ENCODE measurements at places on chromosomes 7 and 10.

GRCh38 chr7:143305423-143306070 is 10.4 kb upstream of the CLCN1 start:
- DNase-seq: peak; percentile 72

DNA sequence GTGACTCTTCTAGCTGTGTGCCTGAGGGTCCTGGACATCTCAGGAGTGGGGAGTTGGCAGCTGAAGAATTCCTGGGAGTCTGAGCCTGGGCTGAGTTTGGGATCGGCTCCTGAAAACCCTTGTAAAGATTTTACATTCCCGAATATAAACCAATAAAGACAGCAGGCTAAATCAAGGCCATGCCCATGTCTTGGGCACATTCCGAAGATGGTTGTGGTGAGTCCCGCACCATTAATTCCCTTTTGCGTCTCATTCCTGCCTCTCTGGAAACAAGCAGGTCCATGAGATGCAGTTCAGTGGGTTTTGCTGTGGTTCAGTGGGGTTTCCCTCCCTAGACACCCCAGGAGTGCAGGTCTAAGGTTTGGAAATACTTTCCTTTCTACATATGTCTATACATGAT is 90.9 kb downstream of the COL26A1 start:
- no peak for DNase-seq

GRCh38 chr7:72805526-72806494 is 22.2 kb downstream of the TYW1B start:
- no peak for DNase-seq

DNA sequence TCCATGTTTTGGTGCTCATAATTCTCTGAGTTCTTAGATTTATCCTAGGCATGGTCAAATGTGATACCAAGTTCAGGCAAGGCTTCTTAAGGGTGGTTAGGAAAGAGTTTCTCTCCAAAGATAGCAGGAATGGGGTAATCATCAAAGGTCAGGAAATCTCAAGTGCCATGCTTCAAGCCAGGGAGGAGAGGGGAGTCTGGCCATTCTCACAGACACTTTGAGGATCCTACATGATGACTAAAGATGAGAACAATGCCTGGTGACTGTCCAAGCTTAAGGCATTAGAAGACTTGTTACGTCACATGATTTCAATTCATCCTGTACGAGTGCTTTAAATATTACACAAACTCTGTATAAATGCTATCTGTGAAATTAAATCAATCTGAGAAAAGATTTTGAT is 59.4 kb downstream of the POM121L12 start:
- DNase-seq: no peak

- no peak for DNase-seq
These were observed 153.6 kb downstream of the HDAC9 start for GRCh38 chr7:18648849-18649758.

DNA sequence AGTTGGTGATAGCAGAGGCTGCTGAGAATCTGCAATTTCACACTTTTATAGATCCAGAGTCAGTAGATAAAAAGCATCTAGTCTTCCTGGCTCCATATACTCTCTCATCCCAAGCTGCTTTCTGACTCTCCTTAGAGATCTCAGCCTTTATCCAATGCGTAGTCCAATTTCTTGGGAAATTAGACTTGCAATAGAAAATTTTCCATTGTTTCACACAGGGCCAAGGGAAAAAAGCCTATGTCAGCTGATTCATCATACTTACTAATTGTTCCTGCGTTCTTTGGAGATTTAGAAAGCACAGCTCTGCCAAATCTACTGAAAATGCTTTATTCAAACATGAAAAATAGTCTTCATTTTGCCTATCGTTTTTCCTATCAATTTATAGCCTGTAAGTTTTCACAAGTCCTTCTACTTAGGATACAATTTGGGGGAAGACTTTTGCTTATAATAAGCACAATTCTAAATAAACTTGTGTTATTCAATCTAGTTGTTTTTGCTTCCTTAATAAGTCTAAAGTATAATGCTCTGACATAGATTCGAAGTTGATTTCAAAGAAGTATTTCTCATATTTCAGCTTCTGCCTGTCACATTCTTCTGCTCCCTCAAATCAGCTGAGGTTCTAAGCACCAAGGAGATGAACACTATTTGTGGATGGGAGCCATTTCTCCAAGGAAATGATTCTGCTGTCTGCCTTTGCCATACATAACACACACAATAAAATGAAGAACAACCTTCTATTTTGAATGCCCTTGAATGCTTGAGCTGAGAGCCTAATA is 165.4 kb downstream of the ADAM12 start:
- no peak for DNase-seq

DNA sequence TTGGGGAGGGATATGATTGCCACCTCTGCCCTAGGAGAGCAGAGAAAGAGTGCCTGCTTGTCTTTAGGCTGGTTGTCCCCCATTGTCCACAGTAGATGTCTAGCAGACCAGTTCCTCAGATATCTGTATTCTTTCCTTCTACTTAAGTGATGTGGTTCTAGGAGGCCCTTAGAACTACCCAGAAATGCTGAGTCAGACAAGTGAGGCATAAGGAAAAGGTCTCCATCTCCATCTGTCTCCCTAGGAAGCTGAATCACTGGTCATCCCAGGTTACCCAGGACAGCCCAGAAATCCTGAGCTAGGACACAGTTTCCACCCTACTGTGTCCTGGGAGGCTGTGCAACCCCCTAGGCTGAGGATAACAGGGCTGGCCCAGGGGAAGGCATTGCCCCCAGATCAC is 93.4 kb upstream of the INHBA start:
- DNase-seq: no peak

GRCh38 chr7:48337012-48337621 is 165.9 kb downstream of the ABCA13 start:
- no peak for DNase-seq

- no peak for DNase-seq
These were observed 81.1 kb upstream of the FZD1 start for GRCh38 chr7:91182819-91183764.

GRCh38 chr10:5467207-5467535 is 32.2 kb downstream of the CALML5 start:
- DNase-seq: no peak

DNA sequence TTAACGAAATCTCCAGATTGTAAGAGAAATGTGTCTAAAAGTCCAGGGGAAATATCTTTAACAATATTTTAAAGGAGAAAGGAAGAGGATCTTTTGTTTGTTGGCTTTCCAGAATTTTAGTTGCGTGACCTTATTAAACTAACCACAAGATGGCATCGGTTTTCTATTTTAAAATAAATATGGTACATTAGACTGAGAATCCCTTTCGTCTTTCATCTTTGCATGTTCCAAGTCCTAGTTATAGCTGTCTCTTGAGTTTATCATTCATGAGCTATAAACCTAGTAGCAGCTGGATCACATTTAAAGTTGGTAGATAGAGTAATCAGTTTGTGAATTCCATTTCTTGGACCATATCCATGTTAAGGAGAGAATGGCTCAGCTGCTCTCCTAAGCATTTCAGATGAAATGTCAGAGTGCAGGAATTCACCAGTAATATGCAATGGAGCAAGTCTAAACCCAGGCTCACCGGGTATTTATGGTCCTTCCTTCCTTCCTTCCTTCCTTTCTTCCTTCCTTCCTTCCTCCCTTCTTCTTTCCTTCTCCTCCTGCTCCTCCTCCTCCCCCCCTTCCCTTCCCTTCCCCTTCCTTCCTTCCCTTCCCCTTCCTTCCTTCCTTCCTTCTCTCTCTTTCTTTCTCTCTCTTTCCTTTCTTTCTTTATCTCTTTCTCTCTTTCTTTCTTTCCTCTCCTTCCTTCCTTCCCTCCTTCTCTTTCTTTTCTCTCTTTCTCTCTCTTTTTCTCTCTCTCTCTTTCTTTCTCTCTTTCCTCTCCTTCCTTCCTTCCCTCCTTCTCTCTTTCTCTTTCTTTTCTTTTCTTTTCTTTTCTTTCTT is 57.8 kb upstream of the RAB18 start:
- DNase-seq: no peak

DNA sequence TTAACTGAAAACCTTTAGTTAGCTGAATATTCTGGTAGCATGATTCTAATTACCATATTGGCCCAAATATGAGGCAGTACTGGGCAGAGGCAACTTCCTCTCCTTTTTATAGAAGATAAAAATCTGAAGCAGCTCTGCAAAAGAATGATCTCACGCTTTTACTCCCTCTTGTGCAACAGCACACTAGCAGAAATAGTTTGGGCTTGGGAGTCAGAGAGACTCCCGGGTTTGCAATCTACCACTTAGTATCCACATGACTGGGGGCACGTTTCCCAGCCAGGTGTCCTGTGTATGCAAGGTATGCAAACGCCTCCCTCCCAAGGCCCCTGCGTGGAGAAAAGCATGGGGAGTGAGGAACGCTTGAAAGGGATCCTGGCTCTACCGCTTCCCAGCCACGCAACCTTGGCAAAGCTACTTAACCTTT is 47.2 kb upstream of the RHEB start:
- no peak for DNase-seq

DNA sequence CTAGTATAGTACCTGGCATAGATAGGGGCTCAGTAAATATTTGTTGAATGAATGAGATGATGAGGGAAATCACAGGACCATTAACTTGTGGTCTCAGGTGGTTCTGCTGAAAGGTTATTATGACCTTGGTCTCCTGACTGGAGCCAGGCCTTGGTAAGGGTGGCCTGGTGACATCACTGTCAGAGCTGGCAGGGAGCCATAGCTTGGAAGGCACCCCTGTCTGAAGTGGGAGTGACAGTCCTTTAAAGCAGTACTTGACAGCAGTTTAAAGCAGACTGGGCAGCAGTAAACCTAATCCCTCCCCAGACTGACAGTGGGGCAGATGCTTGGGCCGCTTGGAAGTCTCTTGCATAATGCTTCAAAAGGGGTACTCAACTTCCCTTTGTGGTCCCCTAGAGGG is 13.4 kb downstream of the DPCD start:
- DNase-seq: no peak

DNA sequence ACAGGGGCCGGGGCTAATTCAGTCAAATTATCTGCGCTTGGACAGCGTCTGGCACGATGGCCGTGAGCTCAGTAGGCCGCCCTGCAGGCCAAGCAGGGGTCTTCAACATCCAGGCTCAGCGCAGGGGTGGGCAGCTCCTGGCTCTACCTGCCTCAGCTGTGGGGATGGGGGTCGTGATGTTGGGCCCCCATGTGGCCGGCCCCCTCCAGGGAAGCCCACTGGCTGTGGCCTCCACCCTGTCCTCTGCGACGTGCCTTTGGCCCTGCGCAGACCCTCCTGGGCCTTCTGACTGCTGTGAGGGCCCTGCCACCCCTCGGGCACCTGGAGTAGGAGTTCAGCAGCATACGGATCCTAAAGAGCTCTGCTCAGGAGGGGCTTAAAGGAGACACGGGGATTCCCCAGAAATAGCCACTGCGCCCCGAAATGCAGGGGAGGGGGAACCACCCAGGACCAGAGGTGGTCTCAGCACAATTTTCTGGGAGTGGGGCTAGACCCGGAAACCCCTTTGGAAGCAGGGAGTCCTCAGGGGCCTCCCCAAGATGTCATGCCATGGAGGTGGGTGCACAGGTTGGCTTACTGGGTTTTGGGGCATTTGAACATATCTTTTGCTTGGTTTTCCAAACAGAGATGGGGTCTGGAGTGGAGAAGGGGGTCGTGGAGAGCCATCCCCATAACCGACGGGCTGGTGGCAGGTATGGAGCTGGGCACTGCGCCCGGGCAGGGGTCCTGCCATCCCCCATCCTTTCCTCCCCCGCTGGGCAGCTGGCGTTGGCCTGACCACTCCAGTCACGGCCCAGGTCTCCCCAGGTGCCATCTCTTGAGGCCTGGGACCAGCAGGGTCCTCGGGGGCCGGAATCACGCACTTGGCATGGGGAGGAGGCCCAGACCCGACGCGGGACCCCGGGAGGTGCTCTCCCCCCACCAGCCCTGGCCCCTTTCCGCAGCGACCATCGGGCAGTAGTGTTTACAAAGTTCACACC is 4.0 kb upstream of the ADAP1 start:
- no peak for DNase-seq

DNA sequence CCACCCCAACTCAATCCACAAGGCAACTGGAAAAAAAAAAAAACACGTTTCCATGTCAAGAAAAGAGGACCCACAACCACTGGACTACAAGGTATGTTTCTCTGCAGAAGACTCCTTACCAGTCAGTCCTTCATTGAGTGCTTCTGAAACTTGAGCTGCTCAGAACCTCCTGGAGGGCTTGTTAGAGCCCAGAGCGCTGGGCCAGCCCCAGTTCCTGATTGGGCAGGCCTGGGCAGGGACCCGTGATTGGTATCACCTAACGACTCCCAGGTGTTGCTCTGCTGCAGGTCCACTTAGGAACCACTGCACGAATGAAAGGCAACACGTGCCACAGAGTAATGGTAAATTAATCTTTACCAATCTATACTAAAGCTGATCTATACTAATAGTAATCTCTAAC is 473 bp upstream of the CCDC201 start:
- DNase-seq: no peak

- DNase-seq: no peak
These were observed 13.5 kb upstream of the ASCC1 start for GRCh38 chr10:72229261-72230251.

DNA sequence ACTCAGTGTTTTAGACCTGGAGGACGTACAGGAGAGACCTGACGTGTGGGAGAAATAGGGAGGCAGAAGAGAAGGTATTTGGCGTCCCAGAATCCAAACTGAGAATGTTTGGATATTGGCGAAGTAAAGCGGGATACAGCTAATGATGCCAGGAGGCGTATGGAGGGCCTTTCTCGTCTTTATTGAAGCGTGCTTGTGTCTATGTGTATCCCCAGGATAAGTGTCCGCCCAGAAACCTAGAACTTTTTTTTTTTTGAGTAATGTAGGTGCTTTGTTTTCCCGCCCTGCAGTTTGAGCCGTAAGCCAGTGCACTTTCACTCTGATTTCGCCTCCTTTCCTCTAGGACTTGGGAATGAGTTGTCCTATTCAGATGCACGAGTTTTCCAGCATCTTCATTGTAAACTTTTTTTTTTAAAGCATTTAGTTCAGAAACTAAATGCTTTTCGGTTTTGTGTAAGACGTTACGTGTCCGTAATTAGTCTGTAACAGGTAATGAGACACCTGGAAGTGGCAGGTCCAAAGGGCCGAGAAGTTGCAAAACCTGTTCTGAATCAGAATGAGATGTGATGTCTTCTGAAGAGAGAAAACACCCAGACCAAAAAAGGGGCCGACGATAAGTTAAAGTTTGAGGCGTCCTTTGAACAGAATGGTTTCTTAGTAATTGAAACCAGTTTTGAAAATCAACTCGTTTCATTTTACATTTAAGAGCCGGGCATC is 746 bp downstream of the ARL5B start:
- no peak for DNase-seq

DNA sequence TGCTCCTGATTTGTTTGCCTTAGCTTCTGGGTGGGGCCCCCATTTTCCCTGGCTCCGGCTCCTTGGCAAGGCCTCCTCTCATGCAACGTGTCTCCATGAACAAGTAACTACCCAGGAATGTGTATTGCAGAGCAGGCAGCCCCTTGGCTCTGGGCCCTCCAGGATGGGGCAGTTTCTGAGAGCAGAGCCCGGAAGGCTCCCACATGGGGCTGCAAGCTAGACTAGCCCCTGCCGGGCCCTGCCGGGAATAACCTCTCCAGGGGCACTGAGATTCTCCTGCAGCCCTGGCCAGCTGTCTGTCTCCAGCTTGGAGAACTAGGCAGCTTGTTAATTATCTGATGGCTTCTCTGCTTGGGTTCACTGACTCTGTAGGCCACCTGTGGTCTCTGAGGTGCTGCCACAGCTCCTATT is 184.0 kb upstream of the INHBA start:
- DNase-seq: no peak

Data from stimulated activated CD4-positive, alpha-beta T cell treated with anti-CD3 and anti-CD28 coated beads, Interleukin-4, amount 100 ng/mL, for 24 hours (primary cell).